ENCODE measurements at places on chromosomes 7 and 10.

DNA sequence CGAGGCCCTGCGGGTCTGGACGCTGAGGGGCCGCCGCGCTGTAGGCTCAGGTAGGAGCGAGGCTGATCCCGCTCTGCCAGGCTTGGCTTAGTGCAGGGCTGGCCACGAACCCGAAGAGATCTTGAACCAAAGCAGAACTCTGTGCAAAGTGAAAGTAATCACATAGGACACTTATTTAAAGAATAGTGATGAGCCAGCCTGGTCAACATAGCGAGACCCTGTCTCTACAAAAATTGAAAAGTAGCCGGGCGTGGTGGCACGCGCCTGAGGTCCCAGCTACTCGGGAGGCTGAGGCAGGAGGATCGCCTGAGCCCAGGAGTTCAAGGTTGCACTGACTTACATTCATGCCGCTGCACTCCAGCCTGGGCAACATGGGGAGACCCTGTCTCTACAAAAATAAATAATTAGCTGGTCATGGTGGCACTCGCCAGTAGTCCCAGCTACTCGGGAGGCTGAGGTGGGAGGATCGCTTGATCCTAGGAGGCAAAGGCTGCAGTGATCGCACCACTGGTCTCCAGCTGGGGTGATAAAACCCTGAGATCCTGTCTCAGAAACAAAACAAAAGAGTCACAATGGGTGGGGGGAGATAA is 541 bp downstream of the ZSCAN25 start:
- no peak for DNase-seq

DNA sequence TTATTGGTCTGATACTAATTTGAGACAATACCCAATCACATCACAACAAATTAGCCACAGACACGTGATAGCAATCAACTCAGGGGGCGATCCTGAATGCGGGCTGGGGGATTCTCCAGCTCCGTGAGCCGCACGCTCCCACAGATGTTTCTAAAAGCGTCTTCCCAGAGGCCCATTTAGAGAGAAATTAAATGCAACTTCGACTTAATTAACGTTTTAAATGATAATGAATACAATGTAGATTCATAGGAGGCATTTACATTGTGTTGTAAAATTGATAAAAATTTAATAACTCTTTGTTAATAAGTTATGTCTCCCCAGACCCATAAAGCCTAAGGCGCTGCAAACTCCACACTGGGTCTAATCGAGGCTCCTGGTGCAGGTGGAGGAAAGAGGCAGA is 642.6 kb downstream of the KCNMA1 start:
- DNase-seq = no peak

GRCh38 chr10:75505840-75506506 is 74.5 kb downstream of the LRMDA start:
- no peak for DNase-seq

- no peak for DNase-seq
These were observed 132.6 kb upstream of the NAMPT start for GRCh38 chr7:106417273-106417902.

- DNase-seq = no peak
These were observed 233.6 kb upstream of the BMPER start for GRCh38 chr7:33671531-33672262.

DNA sequence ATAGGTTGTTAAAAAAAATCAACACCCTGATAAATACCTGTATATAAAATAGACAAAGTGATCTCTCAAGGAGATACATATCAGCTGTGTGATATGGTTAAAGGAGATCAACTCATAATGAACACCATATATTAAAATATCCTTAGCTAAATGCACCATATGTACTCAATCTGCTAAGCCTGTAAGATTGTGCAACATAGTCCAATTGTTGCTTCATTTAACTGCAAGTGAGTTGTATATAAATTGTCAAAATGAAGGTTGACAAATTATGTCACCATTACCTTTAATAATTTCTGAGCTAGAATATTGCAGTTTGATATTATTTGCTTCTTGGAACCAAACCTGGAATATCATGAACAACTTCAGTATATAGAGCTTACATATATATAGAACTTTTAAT is 283.7 kb downstream of the MALRD1 start:
- no peak for DNase-seq

GRCh38 chr10:79170993-79171392 is 102.2 kb downstream of the ZMIZ1 start:
- no peak for DNase-seq

DNA sequence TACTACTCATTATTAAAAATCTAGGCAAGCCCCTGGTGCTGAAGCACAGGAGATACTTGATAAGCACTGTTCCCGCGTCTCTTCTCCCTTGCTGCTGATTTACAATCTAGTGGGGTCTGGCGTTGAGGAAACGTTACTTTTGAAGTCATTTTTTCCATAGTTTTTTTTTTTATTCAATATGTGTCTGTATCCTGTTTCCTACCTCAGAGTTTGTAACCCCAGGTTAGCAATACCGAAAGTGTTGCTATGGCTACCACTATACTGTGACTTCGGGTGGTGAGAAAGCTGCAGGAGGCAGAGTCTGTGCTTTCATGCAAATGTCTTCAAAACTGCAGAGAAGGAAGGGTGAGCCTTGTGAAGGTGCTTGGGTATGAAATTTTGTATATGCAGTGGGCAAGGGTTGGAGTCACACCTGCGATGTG is 458.8 kb upstream of the GHITM start:
- DNase-seq = no peak

- DNase-seq = no peak
These were observed 118.0 kb upstream of the PFKP start for GRCh38 chr10:2949221-2949947.

DNA sequence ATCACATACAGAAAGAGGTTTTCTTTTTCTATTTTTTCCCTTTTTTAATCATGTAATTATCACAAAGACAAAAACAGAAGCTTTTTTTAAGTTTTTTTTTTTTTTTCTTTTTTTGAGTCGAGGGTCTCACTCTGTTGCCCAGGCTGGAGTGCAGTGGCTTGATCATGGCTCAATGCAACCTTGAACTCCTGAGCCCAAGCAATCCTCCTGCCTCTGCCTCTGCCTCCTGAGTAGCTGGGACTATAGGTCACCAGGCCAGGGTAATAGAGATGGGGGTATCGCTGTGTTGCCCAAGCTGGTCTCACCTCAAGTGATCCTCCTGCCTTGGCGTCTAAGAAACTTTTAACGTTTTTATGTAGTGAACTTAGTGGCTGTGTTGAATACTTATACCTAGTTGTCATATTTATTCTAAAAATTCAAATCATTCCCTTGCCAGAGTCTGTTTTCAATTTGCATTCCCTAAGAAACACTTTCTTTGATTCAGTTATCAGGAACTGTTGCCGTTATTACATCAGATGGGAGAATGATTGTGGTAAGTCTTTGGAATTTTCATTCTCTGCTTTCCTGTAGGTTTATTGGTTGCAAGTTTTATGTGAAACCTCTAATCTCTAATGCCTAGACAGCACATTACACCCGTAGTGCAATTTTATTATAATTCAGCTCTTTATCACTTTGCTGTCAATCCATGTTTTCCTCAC is 1.3 kb downstream of the LSM8 start:
- DNase-seq = no peak

GRCh38 chr10:21078410-21079329 is 181.6 kb upstream of the NEBL start:
- no peak for DNase-seq

DNA sequence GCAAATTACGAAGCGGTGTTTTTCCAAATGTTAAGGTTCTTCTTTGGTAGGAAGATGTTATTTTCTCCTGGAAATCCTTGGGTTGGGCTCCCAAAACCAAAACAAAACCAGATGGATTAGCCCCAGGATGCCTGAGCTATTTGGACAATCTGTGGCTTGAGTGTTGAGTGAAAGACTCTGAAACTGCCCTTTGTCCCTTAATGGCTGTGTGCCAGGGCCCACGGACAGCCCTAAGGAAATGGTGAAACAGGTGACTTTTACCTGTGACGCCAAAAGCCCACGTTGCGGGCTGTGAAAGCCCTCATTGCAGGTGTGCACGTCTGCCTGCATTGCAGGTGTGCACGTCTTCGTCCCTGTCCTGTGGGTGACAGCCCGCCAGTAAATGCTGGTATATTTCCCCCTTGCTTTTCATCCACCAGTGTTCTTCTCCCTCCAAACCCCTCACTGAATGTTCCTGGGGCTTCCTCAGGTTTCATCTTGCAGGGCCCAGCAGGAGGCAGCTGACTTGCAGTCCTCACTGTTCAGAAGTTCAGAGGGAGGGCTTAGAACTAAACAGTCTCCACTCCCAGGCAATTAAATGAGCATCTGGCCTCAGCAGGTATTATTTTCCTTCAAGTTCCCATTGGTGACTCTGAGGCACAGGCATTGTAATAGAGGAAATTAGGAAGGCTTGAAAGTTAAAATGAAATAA is 10.7 kb downstream of the PFKP start:
- DNase-seq = no peak

- DNase-seq = no peak
These were observed 2.1 kb downstream of the TRDMT1 start for GRCh38 chr10:17199351-17199804.

GRCh38 chr10:58347967-58348366 is 13.2 kb downstream of the UBE2D1 start:
- DNase-seq = no peak

DNA sequence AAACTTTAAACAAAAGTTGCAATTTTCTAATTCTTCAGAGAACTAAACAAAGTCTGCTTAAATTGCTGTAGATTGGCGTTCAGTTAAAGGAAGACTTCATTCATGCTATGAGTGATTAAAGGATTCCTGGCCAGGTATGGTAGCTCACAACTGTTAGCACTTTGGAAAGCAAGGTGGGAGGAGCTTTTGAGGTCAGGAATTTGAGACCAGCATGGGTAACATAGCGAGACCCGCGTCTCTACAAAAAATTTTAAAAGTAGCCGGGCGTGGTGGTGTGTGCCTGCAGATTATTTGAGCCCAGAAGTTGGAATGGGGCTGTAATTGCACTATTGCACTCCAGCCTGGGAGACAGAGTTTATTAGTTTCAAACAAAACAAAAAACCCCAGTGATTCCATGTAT is 13.5 kb upstream of the SCRN1 start:
- DNase-seq = no peak

- DNase-seq = no peak
These were observed 49.0 kb downstream of the PIK3CG start for GRCh38 chr7:106914018-106914607.

GRCh38 chr10:44589181-44589943 is 204.5 kb upstream of the CXCL12 start:
- no peak for DNase-seq

DNA sequence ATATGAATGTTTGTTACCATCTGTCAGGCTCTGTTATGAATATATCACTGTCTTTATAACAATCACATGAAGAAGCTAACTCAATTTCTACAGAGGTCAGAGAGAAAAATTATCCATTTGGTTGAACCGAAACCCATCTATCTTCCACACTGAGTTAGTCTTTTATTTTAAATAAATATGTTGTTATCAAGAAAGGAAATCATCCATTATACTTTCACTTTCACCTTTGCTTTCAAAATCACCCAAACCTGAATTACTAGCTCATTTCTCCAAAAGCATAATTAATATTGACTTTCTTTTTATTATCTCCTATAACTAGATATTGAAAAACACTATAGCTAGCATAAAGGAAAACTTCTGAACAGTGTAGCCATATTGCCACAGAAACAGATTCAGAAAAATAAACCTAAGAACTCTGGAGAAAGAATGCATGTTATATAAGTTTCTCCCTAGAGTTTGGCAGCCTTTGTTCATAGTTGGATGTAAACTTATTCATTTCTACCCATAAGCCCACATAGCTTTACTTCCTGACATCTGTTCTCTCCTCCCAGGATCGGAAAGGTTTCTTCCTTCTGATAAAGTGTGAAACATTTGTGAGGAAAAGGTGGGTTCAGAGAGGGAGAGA is 66.0 kb downstream of the NPSR1 start:
- no peak for DNase-seq
